ENCODE measurements at places on chromosomes 6 and 20.

DNA sequence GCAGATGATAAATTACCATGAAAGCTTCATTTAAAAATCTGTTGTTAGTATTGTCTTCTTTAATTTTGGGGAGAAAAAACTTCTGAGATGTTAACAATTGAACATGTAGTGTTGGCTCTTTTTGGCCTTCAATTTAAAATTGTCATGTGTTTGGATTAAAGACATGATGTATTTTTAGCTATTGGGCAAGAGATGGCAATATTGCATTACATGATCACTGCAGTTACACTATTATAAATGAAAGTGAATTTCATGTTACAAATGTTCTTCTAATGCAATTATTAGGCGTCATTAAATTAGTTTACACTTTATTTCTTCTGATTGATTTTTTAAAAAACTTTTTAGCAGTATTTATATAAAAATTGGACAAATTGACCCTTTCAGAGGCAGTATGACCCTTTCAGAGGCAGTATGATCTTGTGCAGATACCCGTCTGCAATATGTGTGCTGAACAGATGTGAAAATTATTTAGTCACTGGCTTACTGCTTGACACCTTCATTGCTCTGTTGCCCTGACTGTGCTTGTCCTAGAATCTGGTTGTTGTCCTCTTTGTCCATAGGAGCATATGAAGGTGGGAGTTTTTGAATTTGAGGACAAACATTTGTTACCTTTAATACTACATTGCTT is 25.8 kb downstream of the CDKAL1 start:
- no peak for DNase-seq

GRCh38 chr20:14790771-14791620 is 453.6 kb upstream of the FLRT3 start:
- DNase-seq = no peak

DNA sequence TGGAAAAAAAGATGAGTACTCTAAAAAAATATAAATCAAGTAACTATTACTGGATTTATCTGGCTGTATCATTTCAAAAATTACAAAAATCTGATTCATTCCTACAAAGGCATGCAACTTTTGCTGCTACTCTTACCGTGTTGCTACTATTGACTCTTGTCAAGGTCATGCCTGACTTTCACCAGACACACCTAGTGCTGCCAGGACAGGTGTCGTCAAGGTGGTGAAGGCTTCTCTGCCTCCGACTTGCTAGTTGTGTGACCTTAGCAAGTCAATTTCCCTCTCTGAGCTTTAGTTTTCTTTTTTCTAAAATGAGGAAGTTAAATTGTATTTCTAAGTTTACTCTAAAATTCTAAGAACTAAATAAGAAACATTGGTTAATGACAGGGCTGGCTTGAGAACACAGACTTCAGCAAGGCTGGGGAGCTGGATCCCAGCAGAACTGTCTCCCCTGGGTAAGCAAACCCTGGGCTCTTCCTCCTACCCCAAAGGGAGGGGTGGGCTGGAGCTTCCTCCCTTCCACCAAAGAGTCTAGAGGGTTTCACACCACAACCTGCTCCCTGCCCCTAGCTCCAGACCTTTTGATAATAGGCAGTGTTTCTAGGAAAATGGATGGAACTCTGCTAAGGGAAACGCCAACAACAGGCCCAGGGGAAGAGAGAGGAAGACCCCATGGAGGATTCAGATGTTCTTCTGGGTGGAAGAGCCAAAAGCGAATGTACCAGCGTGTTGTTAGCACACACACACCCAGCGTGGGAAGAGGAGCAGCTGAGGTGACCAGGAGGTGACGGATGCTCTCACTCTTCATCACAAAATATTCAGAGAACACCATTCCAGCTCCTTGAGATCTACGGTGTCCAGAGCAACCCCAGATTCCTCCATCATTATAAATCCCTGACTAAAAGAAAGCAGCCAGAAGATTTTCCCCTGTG is 47.9 kb upstream of the CITED2 start:
- DNase-seq = no peak

DNA sequence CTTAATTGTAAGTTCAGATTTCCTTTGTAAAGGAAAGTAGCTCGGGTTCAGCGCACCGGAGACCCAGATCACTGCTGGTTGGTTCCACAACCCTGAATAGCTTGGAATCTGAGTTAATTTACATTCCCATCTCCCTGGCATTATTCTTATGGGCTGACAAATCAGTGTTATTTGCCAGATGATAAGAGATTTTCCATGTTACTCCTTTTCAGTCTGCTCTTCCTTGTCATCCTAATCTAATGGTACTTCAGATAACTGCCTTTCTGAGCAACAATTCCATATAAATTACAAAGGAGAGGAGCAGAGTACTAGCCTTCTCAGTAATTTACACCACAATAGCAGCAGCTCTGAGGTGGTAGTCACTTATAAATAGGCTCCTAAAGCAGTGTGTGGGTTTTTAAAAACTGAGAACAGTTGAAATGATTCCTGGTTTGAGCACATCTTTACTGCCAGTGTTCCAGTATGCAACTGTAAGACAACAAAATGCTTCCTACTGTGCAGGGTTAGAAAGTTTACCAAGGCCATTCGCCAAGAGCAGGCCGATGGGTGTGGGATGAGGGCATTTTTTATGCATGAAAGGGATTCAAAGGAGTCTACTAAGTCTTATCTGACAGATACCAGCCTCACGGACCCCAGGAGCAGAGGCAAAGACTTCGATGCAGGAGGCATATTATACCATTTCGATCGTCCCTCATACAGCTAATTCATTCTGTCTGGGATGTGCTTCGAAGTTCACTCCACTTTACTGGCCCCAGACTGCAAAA is 89.7 kb downstream of the NDUFAF5 start:
- no peak for DNase-seq

- no peak for DNase-seq
These were observed 52.4 kb downstream of the L3MBTL3 start for GRCh38 chr6:130070792-130071191.

GRCh38 chr6:11292594-11293236 is 60.2 kb upstream of the NEDD9 start:
- no peak for DNase-seq

DNA sequence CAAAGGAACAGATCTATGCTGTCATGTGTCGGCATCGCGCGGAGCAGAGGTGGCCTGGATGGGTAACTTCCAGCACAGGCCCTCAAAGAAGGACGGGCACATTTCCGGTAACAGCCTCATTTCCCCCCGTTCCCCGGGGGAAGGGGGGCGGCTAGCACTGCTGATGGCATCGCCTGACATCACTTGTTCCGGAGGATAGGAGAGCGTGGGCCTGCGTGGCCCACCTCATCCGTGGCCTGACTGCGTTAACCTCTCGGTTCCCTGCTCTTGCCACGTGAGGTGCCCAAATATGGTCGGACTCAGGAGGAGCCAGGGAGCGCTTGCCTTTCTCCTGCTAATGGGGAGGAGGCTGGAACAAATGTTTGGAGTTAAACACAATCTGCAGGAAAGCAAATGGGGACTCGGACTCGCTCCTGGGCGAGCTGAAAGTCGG is at the start of gene AKAP12:
Gene AKAP12 (plus strand): TSS at position 365 of the 433 bp plus-strand sequence. CDS start 596 bp downstream, outside the sequence.
- no peak for DNase-seq

DNA sequence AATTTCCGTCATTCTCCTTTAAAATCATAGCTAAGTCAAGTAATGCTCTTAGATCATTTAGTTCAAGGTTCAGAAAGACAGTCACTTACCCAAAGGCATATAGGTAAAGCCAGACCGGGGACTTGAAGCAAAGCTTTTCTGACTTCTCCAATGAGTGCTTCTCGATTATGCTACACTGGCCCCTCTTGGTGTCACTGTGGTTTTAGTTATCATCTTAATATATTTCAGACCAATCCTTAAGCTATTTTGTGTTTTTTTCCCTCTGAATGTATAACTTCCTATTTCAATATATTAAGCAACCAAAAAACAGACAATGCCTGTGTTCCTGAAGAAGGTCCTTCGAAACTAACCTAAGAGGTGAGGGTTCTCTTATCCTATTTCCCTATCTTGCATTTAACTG is 3.9 kb downstream of the PRDM1 start:
- no peak for DNase-seq

All from COR-L47 (cell line).